ENCODE measurements at places on chromosomes 16 and 17.
A peak's percentile ranks its signal among the peaks of the same experiment; 100 is the strongest.

DNA sequence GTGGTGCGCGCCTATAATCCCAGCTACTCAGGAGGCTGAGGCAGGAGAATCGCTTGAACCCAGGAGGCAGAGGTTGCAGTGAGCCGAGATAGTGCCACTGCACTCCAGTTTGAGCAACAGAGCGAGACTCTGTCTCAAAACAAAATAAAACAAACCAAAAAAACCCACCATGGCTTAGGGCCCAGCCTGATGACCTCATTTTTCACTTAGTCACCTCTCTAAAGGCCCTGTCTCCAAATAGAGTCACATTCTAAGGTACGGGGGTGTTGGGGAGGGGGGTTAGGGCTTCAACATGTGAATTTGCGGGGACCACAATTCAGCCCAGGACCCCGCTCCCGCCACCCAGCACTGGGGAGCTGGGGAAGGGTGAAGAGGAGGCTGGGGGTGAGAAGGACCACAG, 1.4 kb upstream of the STH start:
- DNase-seq, result peak; percentile 41

DNA sequence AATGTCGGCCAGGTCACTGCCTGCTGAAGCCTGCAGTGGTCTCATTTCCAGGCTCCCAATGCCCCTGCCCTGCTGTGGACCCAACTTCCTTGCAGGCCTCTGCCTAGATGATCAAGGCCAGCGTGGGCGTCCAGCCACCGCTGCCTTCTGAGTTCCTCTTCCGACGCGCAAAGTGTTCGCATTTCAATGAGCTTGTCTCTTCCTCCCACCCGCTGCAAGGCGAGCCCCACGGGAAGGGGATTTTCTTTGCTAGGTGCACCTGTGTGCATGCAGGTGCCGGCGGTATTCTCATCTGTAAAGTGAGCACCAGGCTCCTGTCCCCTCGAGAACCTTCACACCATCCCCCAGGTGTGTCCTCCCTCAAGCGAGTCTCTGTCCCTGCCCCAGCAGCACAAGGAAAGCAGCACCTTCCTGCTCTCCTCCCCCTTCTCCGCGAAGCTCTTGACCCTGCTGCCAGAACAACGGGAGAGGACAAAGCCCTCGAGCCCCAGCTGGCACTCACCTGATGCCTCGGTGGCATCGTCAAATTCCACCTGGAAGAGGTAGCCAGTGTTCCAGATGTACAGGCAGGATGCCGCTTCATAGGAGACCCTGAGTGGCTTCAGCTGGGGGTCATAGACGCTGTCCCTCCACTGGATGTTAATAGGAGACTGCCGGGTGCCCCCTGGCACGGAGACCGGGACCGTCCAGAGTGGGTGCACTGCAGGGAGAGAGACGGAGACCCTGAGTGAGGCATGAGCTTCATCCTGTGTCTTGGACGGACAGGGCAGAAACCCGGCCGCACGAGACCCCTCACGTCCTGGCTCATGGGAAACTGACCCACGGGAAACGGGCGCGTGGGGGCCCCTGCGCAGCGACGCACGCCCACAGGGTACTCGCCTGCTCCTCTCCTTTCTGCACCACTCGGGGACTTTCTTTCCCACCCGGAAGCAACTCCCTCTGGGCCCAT, 9.8 kb downstream of the CA5A start:
- DNase-seq, result no peak

- DNase-seq, result no peak
These were observed 609 bp upstream of the ZNF750 start for GRCh38 chr17:82840431-82840831.

DNA sequence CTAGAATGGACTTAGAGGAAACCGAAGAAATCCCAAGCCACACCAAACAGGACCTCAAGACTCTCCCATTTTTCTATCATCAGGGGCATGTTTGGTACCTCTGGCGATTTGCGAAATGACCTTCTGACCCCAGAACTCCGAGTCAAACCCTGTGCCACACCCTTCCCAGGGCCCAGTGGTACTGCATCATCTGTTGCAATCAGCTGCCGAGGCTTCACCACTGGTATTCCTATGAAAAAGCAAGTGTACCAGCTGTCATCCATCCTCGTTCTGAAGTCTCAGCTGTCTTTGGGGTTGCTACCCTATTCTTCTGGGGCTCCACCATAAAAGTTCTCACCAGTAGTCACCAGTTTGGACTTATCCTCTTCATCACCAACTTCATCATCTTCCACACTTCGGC, 2.3 kb upstream of the RSKR start:
- DNase-seq, result no peak

- peak; percentile 36 for DNase-seq
These were observed 774 bp upstream of the MAF start for GRCh38 chr16:79601092-79601930.

- DNase-seq, result peak; percentile 29
These were observed at the start of gene TMEM100 for GRCh38 chr17:55722742-55723487. TSS of gene TMEM100 (minus strand) at chr17:55722864. CDS start at chr17:55721070, 1,794 bp downstream.

- no peak for DNase-seq
These were observed 1.8 kb downstream of the CD300C start for GRCh38 chr17:74543891-74544760.

DNA sequence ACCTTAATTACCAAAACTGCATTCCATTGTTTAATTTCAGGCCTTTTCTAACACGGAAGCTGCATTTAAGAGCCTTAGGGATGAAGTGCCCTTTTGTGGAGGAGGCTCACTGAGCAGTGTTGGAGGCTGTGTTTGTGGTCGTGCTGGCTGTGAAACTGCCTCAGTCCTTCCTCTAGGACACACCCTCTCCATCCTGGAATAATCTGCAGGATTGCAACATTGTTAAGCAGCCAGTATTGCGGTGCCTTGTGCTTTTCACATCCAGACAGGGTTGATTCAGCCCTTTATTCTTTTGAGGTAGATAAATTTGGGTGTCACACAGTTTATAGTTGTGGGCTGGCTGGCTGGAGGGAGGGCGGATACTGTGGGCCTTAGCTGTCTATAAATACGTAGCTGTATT, 141.6 kb downstream of the CDRT15L2 start:
- no peak for DNase-seq

- peak; percentile 65 for DNase-seq
These were observed 925 bp downstream of the ZNF689 start for GRCh38 chr16:30609002-30609925.

DNA sequence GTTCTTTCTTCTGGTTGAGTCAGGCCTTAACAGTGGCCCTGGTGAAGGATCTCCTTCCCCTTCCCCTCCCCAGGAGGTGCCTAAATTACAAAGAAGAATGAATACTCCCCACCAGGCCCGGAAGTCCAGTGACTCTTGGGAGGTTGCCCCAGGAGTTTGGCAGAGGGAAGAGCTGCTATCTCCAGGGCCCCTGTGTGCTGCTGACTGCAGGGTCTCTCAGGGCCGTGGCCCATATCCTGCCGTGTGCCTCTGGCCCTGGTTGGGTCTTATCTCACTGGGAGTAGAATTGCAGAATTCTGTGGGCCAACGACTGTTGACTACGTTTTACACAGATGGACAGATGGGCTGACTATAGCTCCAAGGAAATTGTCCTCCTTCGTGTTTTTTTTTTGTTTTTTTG, 28.0 kb downstream of the AKAP1 start:
- no peak for DNase-seq

DNA sequence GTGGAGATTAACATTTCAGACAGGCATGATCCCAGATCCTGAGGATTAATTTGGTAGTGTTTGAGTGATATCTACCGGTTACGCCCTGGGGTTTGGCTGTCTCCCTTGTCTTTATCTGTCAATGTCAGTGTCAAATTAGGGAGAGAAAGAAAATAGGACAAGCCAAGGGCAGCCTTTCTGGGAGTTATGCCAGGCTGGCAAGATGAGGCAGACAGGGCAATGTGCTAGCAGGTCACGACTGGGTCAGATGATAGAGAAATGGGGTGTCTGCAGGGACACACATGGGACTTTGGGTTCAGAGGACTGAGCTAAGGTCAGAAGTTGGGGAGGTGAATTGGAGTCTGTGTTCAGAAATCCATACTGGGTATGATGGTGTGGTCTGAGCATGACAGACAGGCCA, 27.4 kb upstream of the LYRM9 start:
- DNase-seq, result no peak

GRCh38 chr17:73325527-73325842, 13.7 kb upstream of the CDC42EP4 start:
- DNase-seq, result peak; percentile 57

DNA sequence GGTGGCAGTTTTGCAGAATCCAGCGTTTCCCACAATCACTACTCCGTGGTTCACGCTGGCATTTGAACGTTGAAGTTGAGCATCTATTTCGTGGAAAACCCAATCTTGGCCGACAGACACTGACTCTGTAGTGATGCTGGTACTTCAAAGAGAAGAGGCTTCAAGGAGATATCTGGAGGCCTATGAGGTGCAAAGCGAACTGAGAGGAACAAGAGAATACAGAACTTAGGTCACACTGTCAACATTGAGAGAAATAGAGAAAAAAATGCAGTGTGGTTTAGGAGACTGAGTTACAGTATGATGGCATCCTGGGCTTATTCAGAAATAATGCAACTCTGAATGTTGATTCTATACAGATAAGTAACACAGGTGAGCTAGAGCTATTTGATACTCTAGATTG, 16.0 kb downstream of the CCL16 start:
- no peak for DNase-seq

All from AG08396 (cell line).